Fibroblast of skin of right quadriceps (primary cell): ENCODE measurements at places on chromosomes 5 and 9.

GRCh38 chr5:180115326-180116076, 43.9 kb upstream of the RNF130 start:
- DNase-seq: no peak

- no peak for DNase-seq
Observed at GRCh38 chr5:144395704-144396103, 225.0 kb downstream of the KCTD16 start.

DNA sequence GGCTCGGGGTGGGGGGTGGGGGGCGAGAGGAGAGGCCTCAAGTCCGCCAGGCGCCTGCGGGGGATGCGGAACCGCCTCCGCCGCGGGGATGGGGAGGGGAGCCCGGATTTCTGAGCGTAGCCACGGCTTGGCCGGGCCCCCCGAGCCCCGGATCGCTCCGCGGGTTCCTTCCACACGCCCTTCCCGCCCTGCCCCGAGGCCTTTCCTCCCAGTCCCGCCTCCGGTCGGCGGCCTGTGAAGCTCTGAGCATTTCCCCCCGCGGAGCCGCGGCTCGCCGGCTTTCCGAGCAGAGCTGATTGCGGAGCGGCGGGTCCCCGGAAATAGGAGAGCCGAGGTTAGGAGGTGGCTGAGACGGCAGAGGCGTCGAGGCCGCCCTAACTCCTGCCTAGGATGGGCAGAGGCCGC, 6.1 kb downstream of the IRX4 start:
- DNase-seq: no peak

DNA sequence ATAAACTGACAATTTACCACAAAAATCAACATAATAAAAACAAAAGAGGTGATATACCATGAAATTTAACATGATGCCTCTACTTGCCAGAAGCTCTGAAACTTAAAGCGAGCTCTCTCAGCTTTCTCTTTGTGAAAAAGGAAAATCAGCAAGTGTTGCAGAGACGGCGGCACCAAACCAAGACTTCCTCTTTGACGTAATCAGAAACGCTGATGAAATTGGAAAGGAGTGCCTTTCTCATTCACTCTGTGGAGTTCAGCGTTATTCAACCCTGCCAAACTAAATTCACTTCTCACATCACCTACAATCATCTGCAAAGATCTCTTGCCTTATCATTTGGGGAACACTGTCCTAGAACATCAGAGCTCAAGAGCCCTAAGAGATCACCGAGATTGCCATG, 32.2 kb downstream of the ANXA6 start:
- DNase-seq: no peak

DNA sequence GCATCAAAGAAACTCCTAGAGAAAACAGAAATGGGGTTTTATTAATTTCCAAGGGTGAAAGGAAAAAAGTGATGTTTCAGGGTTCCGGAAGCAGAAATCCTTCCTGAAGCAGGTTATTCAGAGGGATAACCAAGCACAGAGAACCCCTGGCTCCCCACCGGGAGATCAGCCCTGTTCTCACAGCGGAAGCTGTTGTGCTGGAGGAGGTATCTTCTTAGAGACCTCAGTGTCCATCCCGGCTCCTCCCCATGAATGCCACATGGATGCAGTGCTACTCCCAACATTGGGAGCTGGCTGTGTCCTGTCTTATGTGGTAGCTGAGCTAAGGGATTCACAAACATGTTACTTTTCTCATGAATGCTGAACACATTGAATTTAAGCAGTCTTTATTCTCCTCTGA, 80.9 kb upstream of the IRX2 start:
- DNase-seq: no peak

GRCh38 chr9:110206389-110206788, 1.6 kb downstream of the C9orf152 start:
- DNase-seq: no peak

DNA sequence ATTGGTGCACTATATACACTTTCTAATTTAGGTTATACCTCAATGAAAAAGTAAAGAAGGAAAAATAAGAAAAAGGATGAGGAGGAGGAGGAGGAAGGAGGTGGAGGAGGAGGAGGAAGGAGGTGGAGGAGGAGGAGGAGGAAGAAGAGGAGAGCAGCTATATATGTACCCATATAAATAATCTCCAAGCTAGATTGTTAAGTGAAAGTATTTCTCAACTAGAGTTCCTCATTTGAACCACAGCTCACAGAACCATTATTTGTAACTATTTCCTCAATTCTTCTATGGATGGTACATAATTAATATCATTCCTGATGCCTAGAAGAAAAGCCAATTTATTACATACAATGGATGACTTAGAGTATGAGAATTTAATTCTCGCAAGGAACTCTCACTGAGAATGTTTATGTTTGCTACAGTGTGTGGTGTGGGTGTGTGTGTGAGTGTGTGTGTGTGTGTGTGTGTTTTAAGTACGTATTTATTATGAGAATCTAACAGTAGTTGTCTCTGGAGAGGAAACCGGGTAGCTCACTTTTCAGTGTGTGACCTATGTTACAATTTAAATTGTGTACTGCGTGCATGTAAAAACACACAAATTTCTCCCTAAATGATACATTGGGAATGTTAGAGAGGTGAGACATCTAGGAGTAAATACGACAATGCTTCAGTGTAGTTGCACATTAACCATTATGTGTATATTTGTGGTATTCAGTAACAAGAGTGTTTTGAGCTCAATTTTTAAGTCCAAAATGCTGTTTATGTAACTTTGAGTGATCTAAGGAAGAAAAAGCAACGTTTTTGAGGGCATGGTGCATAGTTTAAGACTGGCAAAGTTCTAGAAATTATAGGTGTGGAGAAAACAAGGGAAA, 20.2 kb upstream of the NREP start:
- peak; percentile 49 for DNase-seq

- DNase-seq: no peak
Observed at GRCh38 chr9:128078504-128079434, 10.7 kb downstream of the SLC25A25 start.

- peak; percentile 51 for DNase-seq
Observed at GRCh38 chr5:177447611-177448243, 1.1 kb downstream of the PRR7 start.

GRCh38 chr9:128921881-128922763, 1.3 kb downstream of the PHYHD1 start:
- peak; percentile 72 for DNase-seq

GRCh38 chr9:123550012-123550411, 194.0 kb downstream of the CRB2 start:
- DNase-seq: no peak

- peak; percentile 28 for DNase-seq
Observed at GRCh38 chr5:103021314-103021713, 98.6 kb downstream of the GIN1 start.

DNA sequence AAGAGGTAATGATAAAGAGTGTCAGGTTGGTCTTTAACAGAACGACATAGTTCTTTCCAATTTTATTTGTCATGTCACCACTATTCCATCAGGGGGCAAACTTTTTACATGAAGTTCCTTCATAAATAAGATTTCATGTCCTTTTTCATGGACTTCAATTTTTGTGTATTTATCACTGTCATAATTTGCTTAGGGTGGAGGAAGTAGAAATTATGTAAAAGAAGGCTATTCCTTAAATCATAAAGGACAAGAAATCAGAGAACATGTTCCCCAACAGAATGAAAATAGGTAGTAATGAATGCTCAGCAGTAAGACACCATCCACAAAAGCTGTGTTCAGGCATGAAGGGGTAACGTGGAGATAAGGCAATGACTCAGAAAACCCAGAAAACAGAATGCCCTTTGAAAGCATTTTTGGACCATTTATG, 72.7 kb downstream of the ZFAND5 start:
- DNase-seq: peak; percentile 46

GRCh38 chr5:39948341-39948740, 523.6 kb upstream of the DAB2 start:
- DNase-seq: no peak

DNA sequence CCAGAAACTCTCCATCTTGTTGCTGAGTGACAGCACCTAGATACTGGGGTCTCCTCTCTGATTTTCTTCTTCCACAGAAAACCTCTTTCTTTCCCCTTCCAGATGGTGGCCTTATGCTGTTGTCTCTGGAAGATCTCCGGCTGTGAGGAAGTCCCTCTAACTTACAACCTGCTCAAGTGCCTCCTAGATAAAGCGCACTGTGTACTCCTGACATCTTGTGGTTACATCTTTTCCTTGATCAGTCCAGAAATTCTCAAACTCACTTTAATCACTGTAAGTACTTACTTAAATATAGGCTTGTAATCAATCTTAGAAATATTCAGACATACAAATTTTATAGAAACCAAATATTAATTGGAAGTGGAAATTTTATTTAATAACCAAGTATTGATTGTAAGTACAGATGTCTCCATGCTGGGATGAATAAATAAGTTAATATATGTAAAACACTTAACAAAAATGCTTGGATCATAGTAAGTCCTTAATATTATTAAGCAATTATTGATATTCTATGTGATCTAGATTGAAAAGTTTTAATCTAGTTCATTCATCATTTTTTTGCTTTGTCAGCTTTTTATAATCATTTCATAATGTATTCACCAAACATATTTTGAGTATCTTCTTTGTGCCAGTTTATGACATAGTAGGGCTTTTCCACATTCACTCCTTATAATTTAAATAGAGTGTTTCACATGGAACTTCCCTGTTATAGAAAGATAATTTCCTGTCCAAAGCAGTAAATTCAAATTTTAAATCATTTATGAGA, 1381.4 kb upstream of the CDH6 start:
- DNase-seq: no peak

DNA sequence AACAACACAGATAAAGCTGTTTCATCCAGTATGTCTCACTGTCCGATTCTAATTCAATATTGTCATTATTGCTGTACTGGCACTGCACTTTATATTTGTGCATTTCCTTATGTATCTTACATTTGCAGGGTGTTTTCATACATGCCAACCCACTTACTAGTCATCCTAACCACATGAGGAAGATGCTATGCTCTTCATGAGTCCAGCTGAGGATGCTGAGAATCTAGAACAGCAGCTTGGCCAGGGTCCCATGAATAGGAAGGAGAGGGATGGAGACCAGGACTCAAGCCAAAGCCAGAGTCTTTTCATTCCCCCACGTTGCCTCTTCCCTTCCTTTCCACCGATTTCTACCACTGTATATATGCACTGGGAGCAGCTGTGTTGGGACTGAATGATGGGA, 292.8 kb upstream of the KLF4 start:
- DNase-seq: peak; percentile 64

DNA sequence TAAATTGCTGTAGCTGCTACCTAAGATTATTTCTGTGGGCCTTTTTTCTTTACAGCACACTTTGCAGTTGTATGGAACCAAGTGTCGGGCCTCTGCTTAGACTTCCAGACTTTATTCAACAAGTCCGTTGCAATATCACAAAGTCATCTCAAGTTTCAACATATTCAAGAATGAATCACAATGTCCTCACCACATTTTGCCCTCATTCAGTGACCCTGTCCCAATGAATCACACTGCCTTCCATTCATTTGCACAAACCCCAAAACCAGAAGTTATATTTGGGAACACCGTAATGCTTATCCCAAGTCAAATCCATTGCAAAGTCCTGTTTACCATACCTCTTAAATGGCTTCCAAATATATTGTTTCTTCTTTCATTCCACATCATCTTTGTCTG, 439.6 kb downstream of the CSNK1G3 start:
- DNase-seq: peak; percentile 96

DNA sequence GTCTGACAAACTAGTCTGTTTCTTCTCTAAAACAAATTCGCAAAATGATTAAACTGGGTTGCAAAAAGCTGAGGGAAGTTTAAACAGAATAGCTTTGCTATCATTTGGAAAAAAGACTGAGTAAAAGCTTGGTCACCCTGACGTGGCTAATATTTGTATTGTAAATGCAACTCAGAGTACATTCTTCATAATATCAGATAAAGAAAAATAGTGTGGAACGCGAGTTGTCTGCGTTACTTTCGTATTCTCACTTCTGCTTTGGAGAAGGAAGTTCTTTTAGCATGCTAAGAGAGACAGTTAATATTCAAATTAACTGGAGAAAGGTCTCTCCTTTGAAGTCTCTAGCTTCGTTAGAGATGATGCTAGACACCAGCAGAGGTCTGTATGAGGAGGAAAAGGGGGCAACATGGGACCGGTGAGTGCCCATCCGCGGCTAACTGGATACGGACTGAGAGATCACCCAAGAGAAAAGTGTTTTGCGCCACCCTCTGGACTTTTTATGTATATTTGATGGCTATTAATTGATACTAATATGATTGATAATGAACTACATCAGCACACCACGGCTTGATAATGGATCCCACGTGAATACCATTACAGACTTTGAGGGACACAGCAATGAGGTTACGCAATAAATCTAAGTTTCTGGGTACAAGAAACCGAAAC, 2.9 kb upstream of the CNTRL start:
- DNase-seq: peak; percentile 44

GRCh38 chr5:142576303-142576702, 109.6 kb downstream of the FGF1 start:
- no peak for DNase-seq

- no peak for DNase-seq
Observed at GRCh38 chr9:86733929-86734328, 213.4 kb downstream of the GAS1 start.

- DNase-seq: no peak
Observed at GRCh38 chr5:612498-613424, 621 bp downstream of the CEP72 start.

GRCh38 chr9:96500696-96501632, 51.0 kb downstream of the HABP4 start:
- DNase-seq: peak; percentile 54

DNA sequence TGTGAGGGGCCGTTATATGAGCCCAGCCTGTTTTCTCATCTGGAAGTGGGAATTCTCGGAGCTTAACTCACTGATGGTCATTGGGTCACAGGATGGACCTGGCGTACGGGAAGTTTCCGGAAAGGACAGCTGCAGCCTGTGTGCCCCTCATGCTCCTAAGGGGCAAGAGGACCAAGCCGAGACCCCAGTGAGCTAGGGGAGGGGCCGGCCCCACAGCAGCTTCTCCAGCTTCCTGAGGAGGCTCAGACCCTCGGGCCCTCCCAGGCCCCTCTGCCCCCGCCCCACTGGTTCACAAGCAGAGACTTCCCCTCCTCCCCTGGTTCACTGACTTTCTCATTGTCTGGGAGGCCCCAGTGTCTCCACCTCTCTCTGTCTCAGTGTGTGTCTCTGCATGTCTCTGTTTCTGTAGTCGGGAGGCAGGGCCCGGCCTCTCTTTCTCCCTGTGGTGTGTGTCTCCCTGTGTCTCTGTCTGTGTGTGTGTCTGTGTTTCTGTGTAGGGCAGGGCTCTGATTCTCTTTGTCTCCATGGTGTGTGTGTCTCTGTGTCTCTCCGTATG, 32.3 kb upstream of the FIBCD1 start:
- DNase-seq: no peak

GRCh38 chr5:149782018-149782894, 52.1 kb downstream of the PPARGC1B start:
- DNase-seq: no peak

- DNase-seq: no peak
Observed at GRCh38 chr5:62948301-62948700, 369.7 kb downstream of the LRRC70 start.

GRCh38 chr9:32502464-32502863, 23.5 kb downstream of the RIGI start:
- DNase-seq: peak; percentile 51

- no peak for DNase-seq
Observed at GRCh38 chr9:237141-237857, 22.6 kb downstream of the DOCK8 start.
